ENCODE measurements at places on chromosomes 12 and 14.

- peak; percentile 27 for DNase-seq
These were observed 2.5 kb upstream of the CACNA2D4 start for GRCh38 chr12:1920971-1921370.

DNA sequence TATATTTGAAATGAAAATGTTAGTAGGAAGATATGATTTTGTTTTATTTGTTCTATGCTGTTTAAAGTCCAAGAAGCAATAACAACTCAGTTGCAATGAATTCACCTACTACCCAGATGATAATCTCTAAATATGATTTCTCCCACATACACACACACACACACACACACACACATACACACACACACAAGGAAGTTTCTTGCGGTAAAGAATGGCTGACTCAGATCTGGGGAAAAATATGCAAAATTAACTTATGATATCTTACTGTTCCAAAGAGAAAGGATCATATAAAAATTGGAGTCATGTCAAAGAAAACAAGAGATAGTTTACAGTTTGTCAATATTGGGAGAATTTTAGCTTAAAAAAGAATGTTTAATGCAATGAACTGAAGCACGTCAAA is 456.7 kb downstream of the SLC16A7 start:
- DNase-seq: no peak

DNA sequence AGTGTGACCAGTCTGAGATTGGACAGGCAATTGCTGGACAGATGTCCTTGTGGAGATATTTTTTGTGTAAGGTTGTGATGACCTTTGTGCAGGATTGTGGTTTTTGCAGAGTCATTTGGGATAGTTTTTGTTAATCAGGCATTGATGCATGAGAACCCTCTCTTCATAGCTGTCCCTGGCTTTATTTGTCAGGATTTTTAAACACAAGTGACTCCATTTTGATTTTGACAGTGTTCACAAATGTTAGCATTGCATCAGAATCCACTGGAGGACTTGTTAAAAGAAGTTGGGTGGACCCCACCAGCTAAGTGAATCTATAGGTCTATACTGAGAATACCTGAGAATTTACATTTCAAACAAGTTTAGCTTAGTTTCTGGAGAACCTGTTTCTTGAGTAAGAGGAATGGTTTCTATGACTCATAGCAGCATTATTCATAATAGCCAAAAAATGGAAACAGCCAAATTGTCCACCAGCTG is 11.8 kb downstream of the FNTB start:
- no peak for DNase-seq

DNA sequence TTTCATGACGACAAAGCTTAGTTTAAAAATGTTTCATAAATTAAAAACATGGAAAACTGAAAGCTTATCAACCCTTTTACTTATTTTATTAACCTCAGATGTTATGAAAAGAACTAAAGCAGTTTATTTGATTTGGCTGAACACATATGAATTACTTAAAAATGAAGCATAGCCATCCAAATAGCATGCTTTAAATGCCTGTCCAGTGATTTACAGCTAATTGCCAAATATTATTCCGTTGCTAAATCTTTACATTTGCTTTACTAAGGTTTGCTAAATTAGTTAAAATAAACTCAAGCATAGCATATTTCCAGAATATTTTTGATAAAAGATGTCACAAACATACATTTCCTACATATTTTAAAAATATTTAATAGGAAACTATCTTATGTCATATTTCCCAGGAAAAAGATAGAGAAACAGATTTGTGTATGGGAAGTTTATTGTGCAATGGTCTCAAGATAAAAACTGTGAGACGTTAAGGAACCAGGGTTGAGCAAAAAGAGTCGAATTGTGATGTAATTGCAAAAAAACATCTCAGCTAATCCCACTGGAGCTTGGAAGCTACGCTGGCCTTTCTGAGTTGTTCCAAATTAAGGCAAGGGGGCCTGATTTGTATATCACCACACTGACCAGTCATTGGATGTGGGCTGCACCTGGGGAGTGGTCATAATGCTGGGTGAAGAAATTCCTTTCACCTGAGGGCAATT is 25.8 kb downstream of the GPR135 start:
- no peak for DNase-seq

DNA sequence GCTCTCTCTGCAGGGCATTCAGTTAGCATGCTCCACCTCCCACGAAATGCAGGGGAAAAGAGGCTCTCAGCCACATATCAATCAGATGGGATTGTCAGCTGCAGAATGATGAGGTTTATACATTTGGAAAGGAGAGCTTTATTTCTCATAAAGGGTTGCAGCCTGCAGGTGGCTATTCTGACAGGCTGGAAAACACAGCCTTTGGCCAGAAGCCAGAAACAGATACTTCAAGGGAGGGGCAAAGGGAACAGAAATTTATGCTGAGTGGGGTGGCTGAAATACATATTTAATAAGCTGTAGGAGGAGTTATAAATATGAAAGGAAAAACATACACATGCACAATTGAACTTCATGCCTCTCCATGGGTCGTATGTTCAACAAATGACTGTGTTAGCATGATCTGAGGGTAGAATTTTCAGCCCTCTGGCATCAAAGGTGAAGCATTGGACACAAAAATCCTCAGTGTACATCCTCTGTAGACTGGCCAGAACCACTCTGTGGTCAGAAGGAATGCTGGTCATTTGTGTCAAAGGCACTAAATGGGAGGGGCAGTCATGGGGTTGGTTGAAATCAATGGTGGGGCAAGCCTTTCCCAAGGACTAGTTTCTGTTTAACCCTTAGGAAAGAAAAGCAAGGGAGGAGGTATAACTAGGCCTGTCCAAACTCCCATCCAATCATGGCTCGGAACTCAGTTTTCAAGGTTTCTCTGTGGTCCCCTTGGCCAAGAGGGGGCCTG is 62.4 kb downstream of the TMX1 start:
- no peak for DNase-seq

DNA sequence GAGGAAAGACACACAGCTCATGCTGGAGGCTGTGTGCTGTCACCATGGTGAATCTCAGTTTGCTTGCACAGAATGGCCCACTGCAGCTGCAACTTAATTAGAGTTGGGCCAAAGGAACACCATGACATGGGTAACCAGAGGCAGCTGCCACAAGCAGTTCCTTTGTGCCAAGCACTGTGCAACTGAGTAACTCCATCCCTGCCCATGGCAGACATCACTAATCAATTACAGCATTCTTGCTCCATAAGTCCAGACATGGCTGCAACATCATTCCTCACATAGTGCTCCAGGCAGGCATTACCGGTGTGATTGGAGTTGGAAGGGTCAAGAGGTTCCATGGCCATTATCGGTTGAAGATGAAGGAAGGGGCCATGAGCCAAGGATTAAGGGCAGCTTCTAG is 207.0 kb downstream of the RBM19 start:
- no peak for DNase-seq

DNA sequence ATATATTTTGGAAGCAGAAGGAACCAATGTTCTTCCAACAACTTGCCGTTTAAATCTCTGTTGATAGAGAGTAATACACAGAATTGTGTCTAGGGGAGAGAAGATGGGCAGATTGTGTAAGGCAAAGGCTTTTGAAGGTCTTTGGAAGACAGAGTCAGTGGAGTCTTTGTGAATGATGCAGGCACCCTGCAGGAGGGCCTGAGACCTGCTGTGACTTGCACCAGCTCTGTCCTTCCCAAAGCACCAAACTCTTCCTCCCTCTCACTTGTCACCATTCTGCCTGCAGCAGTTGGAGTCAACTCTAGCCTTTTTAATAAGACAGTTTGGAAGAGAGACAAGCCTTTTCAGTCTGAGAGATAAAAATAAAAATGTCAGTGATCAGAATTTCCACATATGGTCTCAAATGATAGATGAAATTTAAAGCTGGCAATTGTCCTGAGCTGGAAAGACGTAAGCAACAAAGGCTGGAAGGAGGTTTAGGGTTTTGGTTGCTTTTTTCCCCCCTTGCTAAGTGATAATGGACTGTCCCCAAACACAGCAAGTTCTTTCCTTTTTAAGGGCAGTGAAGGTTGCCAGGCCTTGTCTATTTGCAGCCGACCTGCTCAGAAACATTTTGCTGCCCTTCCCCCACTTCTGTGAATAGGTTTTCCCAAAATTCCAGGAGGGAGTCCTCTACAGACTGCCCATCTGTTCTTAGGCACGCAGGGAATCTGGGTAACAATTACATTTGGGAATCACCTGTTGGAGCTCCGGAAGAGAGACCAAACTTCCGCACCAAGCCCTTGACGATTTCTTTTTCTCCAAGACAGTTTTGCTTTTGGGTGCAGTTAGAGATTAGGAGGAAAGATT is 103.0 kb upstream of the NTF3 start:
- no peak for DNase-seq

GRCh38 chr12:19967431-19967830 is 400.9 kb upstream of the PDE3A start:
- no peak for DNase-seq

GRCh38 chr14:68377459-68377858 is 415.4 kb downstream of the ZFP36L1 start:
- DNase-seq: no peak

GRCh38 chr14:105346876-105347586 is 32.5 kb downstream of the PACS2 start:
- no peak for DNase-seq

DNA sequence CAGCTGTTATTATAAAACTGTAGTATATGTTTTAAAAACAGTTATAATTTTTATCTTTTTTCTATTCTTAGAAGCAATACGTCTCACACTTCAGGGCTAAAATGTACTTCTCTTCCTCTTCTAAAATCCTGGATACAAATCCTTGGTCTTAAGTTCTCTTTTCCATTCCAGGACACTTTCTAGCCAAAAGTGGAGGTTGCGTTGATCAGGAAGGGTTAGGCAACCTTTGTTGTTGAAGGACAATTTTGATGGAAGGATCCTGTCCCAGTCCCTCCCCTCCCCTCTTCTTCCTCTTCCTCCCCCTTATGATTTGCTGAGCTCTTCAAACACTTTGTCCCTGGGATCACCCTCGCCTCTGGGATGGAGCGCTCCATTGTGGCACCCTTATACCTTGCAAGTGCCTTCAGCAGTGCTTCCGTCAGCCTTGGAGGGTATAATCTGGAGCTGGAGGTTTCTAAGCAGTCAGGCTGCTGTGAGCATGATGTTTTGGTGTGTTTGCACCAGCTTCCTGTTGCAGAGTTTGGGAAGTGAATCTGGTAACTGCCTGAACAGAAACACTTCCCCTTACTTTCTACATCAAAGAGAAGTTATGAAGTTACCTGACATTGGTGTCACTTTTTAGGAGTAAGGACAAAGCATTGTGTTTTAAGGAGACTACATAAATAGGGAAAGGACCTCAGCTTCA is 87.4 kb upstream of the SLC38A2 start:
- DNase-seq: no peak

- DNase-seq: no peak
These were observed 245.6 kb upstream of the RGS6 start for GRCh38 chr14:71686677-71687076.

- DNase-seq: no peak
These were observed 46.4 kb downstream of the TCHP start for GRCh38 chr12:109946505-109946904.

DNA sequence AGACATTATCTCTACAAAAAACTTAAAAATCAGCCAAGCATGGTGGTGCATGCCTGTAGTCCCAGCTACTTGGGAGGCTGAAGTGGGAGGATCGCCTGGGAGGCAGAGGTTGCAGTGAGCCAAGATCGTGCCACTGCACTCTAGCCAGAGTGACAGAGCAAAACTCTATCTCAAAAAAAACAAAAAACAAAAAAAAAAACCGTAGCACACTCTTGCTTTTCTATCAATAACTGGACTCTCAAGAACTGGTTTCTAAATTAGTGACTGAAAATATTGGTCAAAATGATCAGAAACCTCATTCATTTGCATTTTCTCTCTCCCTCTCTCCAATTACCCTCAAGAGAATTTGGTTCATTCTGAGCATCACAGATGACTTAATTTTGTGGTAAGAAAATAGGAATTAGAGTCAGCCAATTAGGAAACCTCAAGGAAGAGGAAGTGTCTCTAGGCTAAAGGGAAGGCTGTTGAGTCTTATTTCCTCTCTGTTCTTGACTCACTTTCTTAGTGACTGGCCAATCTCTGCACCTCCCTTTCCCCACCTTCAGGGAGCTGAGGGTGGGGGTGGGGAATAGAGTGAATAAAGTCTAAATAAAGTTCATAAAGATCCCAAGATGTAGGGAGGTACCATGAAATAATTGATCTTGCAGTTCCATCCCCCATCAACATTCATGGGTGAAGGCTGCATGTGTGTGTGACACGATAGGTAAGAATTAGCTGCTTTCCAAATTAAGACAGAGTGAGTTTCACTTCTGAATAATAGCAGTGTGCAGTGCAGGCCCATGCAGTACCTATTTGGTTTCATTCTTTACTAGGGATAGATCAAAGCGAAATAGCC is 6.8 kb upstream of the PSMA6 start:
- DNase-seq: peak; percentile 67

GRCh38 chr12:130634866-130635265 is 81.2 kb downstream of the RIMBP2 start:
- no peak for DNase-seq

GRCh38 chr14:99037777-99038430 is 234.1 kb downstream of the BCL11B start:
- DNase-seq: peak; percentile 24

DNA sequence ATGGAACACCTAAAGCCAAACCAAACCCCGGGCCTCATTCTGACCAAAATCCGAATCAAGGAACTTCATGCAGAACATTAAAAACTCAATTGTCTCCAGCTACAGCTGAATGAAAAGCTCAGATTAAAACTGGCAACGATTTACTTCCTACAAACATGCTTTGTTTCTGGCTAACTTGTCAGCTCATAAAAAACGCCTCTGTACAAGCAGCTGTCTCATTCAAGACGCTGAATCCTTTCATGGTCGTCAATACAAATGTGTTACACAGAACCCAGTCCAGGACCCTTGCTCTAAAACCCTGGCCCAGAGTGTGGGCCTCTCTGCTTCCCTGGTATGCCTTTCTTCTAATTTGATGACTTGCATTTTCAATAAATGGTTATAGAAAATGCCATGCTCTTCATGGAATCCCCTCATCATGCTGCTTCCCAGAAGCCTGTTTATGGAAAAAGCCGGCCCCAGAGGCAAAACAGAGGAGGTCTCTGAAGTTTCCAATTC is 183.1 kb downstream of the PHLDA1 start:
- no peak for DNase-seq

- DNase-seq: peak; percentile 75
These were observed at the start of gene CKB for GRCh38 chr14:103522649-103523574. Gene CKB, minus strand, starts transcription at chr14:103522830. Its CDS starts 337 bp downstream, at chr14:103522493.

DNA sequence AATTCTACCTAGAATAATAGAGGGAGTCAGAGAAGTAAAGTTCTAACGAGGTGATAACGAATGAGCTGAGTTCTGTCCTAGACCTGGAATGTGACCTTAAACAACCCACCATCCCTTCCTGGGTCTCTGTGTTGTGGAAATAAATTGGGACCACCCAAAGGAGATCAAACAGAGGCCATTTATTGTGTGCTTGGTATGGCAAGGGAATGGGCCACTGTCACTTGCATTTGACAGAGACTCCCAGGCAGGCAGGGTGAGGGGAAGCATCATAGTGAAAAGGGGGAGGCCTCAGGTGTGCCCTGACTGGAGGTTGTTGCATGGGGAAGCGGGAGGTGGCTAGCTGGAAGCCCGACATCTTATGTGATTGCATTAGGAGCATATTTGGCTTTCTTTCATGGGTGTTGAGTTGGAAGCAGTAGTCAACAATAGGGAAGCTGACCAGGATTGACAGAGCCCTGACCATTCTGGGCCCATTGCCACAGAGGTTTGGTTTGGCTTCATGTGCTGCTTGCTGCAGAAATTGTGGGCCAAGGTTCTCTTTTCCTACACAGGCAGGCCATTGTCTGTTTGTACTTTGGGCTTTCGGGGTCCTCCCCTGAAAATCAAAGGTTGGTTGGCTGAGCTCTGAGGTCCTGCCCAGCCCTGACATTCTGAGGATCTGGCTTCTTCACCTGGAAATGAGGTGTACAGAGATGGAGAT is 17.6 kb upstream of the FAM181A start:
- DNase-seq: no peak

Data from activated effector memory CD4-positive, alpha-beta T cell treated with anti-CD3 and anti-CD28 coated beads, Interleukin-2, amount 50 U/mL, for 16 hours (primary cell).